ENCODE measurements at places on chromosomes 2 and 18.

DNA sequence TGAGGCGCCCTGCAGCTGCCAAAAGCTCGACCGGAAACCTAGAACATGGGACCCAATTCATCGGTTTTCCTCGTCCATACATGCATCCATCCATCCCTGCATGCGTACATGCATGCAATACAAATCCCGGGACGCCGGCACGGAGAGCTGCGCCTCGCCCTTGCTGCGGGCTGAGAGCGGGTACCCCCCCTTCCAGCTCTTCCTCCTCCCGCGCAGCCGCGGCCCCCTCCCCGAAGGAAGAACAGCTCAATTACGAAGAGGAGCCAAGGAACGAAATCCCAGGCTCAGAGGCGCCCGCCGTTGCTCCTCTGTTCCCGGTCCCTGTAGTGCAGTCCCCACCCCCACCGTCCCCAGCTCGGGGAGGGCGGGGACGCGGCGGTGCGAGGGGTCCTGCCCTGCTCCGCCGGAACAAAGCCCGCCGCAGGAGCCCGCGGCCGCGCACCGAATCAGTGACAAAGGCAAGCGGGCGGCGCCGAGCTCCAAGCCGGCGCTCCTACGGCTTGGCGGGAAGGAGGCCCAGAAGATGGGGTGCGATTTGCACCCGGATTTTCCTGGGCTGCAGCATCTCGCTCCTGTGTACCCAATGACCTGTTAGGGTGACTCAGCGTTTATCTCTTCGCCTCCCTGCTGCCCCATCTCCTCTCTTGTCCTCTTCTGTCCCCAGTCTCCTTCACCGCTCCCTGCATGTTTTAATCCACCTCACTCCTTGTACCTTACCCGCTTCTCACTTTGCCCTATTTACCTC lies 8.9 kb upstream of the POU3F3 start:
- DNase-seq: no peak

GRCh38 chr2:64338910-64339500 lies 115.0 kb upstream of the LGALSL start:
- no peak for DNase-seq

DNA sequence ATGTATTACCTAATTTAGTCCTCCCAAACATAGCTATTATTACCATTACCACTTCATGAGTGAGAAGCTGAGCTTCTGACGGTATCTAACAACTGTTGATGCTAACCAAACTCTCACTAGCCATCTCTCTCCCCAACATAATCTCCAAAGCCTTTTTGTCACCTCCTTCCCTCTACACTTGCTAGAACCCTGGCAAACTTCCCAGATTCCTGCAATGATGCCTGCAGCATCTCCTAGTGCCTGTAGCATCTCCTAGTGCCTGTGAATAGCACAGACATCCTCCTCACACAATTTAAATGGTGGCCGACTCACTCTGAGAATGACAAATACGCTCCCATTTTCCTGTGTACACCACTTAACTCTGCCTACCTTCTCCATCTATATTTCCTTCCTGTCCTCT lies 126.7 kb downstream of the STK39 start:
- no peak for DNase-seq

- DNase-seq: peak; percentile 7
Observed at GRCh38 chr18:44725300-44726058, 44.8 kb downstream of the SETBP1 start.

GRCh38 chr2:1650085-1650872 lies 94.0 kb downstream of the PXDN start:
- DNase-seq: no peak

GRCh38 chr2:14633461-14634181 lies 1.1 kb downstream of the LRATD1 start:
- no peak for DNase-seq

DNA sequence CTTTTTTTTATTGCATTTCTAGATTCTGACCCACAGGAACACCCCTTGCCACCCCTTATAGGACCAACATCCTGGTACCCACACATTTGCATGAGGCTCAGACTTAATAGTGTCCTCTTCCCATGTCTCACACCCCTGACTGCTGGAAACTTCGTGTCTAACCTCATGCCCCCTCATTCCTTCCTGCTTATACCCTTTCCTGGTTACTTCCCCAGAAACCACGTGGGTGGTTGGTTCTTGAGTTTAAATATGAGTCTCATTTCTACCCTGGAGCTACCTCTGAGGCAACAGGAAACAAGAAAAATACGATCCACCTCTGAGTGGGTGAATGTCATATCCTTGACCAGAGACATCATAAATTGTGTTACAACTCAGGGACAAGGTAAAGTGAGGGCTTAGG lies 1.6 kb downstream of the TNP1 start:
- no peak for DNase-seq

- DNase-seq: no peak
Observed at GRCh38 chr2:135829378-135830135, 7.4 kb downstream of the LCT start.

- no peak for DNase-seq
Observed at GRCh38 chr2:232134939-232135338, 173.4 kb downstream of the DIS3L2 start.

GRCh38 chr18:49178736-49179135 lies 228.0 kb upstream of the SMAD7 start:
- no peak for DNase-seq

DNA sequence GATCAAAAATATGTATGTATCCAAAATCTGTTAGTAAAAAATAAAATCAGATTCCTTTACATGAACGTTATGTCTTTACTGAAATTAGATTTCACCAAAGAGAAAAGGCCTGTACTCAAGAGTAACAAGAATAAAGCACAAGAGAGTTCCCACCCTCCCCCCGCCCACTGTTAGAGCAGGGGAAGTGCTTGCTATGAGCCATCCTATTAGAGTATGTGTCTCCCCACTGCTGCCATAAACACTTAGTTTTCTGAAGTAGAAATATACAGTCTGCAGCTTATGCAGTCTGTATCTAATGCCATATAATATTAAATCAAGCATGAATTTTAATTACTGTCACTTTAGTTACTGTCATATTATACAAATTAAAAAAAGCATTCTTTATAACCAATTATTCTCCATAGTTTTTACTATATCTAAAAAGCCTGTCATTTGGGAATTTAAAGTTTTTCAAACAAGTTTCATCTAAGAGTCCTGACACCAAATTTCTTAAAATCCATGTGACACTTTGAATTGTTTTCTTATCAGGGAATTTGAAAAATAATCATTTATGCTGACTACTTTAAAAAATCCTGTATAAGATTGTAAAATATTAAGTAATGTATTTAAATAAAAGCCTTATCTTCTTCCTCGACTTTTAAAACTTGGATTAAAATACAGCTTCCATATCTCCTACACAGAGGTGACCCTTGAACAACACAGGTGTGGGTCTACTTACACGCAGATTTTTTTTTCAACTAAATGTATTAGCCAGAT lies 51.8 kb upstream of the GPR75 start:
- no peak for DNase-seq

GRCh38 chr2:68740400-68740914 lies 5.8 kb downstream of the ARHGAP25 start:
- no peak for DNase-seq

DNA sequence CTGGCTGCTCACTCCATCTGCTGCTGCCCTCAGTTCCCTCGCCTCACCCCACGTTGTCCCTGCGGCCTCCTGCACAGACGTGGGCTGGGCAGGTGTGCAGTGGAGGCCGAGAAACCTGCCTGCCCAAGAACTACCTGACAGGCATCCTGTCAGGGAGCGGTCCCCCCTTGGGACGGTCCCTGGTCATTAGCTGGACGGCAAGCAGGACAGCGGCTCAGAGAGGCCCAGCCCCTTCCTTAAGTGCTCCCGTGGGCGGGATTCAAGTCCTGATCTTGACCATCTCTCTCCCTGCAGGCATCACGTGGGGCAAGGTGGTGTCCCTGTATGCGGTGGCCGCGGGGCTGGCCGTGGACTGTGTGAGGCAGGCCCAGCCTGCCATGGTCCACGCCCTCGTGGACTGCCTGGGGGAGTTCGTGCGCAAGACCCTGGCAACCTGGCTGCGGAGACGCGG lies 11.3 kb downstream of the BOK start:
- no peak for DNase-seq

GRCh38 chr2:74764429-74765272 lies 69.3 kb upstream of the HK2 start:
- no peak for DNase-seq

GRCh38 chr18:48194591-48195181 lies 214.5 kb downstream of the ZBTB7C start:
- no peak for DNase-seq

- peak; percentile 62 for DNase-seq
Observed at GRCh38 chr2:30711646-30712085, 95.6 kb downstream of the CAPN13 start.

Data from activated T-helper 1 cell treated with anti-CD3 and anti-CD28 coated beads, Interleukin-2, amount 50 U/mL, for 16 hours (primary cell).